ENCODE measurements at places on chromosomes 13 and 19.

GRCh38 chr19:29841559-29842367, 30.0 kb downstream of the CCNE1 start:
- DNase-seq = no peak

GRCh38 chr19:2591537-2592291, 110.8 kb downstream of the GNG7 start:
- DNase-seq = no peak

GRCh38 chr19:18795540-18795939, 4.4 kb upstream of the COMP start:
- no peak for DNase-seq

DNA sequence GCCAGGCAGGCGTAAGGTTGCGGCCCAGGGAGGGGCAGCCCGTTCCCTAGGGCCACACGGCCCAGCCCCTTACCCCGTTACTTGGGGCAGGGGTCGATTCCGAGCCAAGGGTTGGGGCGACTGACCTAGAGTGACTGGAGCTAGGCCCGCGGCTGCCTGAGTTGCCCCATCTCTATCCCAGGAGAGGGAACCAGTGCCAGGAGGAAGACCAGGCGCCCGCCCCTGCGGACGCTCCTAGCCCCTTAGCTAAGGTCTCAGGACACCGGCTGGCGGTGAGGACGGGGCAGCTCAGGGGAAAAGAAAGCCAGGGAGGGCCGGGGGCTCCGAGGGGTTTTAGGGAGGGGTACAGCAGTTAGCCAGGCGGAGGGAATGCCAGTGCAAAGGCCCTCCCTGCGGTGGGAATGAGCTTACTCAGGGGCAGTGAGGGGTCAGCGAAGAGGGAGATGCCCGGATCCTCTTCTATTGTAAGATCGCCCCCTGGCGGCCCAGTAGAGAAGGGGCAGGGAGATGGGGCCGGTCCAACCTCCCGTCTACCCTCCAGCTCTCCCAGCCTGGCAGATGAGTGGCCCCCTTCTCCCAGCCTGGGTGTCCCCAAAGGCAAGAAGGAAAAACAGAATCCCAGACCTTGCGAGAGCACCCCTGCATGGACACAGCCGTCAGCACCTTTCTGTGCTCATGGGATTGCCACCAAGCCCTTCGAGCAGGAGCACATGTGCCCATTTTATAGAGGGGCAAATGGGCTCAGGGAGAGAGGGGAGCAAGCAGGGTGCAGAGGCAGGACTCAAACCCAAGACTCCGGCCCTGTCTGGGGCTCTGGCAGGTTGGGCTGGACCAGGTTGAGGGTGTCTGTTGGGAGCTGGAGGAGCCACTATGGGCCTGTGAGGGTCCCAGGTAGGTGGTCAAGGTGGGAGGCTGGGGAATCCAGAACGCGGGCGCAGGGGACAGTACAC, 16.3 kb downstream of the CILP2 start:
- DNase-seq = peak; percentile 25

DNA sequence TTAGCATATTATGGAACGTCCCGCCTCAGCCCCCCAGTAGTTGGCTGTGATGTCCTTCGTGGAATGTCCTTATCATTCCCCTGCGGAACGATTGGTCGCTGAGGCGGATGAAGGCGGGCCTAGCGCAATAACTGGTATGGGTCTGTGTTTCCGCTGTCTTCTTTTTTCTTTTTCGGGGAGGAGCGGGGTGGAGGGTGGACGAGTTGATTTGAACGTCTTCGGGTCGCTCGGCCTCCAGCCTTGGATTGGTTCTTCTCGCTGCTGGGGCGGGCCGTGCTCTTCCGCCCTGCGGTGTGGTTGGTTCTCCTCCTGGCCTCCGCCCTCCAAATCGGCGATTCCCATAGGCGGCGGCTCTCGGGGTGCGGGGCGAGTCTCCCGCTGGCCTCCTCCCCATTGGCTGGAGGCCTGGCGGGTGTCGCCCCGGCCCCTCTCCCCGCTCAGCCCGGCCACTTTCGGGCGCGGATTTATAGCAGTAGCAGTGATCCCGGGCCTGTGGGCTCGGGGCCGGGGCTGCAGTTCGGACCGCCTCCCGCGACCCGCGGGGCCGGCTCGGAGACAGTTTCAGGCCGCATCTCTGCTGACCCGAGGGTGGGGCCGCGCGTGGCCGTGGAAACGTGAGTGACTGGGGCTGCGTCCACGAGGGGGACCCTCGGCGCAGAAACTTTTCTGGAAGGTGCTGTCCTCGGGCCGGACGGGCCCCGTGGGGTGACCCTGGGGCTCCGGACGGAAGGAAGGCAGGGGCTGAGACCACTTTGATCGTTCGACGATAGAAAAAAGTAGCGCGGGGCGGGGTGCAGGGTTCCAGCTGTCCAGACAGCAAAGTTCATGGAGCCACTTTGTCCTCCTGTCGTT, 2.1 kb downstream of the ING1 start:
- DNase-seq = peak; percentile 91

- DNase-seq = no peak
Measured at GRCh38 chr13:34522808-34523207, 419.3 kb upstream of the NBEA start.

DNA sequence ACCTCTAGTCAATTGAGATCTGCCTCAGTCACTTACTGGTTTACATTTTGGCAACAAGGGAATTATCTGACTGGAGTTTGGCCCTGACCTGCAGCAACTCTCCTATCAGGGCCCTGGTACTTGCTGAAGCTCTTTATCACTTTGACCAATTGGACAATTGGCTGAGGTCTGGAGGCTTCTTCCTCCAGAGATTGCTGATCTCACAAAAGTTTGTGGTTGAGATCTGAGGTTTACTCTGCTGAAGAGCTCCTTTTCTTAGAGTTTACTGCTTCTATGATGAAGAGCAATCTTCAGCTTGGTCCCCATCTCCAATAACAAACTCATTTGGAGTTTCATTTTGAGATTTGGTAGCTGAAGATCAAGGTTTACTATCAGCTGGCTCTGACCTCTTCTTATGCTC, 276.9 kb upstream of the SGCG start:
- DNase-seq = no peak

DNA sequence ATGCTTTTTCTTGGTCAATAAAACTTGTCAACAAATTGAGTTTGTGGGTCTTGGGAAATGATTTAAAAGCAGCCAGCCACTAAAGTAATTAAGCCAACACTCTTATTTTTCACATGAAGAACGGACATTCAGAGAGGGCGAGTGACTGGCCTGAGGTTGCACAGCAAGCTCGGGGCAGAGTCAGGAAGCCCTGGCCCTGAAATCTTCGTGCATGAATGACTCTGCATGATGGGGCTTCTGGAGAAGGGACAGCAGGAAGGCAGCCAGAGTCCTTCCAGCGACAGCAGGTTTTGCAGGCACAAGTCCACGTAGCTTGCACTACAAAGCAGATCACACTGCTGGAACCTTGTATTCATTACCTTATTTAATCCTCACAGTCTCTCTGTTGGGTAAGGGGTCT, 232.5 kb downstream of the ZNF536 start:
- DNase-seq = no peak

GRCh38 chr19:33416307-33417215, 43.1 kb downstream of the CEBPG start:
- DNase-seq = peak; percentile 47

- no peak for DNase-seq
Measured at GRCh38 chr19:9877780-9878510, 42.8 kb downstream of the PIN1 start.

DNA sequence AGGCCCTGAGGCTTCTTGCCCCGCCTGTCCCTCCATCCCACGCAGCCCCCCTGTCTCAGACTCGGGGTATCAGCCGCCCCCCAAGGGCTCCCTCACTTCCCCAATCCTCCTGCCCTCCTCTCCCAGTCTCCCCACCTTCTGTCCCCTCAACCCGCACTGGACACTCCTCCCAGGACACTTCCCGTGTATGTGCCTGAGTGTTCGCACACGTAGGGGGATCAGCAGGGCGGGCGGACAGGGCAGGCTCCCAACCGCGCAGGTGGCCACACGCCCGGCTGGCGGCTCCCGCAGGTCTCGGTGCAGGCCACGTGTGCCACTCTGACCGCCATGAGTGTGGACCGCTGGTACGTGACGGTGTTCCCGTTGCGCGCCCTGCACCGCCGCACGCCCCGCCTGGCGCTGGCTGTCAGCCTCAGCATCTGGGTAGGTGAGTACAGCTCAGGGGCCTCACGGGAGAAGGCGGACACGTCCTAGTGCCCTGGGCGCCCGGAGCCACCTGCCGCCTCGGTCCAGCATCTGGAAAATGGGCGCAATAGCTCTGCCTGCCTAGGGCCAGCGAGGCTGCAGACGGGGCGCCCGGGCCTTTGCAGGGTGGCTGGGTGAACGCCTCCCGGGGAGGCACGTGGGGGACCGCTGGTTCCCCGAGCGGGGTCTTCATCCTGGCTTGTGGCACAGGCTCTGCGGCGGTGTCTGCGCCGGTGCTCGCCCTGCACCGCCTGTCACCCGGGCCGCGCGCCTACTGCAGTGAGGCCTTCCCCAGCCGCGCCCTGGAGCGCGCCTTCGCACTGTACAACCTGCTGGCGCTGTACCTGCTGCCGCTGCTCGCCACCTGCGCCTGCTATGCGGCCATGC, 2.3 kb downstream of the KISS1R start:
- no peak for DNase-seq

DNA sequence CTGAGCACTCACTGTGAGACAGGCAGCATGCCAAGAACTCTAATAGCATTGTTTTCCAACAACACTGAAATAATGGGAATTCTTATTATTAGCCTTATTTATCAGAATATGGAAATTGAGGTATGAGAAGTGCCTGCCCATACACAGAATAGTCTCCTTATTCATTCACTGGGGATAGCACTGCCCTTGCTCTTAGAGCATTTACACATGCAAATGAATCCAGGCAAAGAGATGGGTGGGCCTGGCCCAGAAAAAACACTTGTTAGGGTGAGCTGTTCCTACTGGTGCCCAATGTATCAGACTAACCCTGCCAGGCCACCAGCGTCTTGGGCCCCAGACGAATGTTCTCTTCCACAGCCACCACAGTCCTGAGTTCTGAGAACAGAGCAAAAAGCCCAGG, 112.9 kb downstream of the TUBA3C start:
- no peak for DNase-seq

GRCh38 chr19:13881692-13882418, 4.9 kb downstream of the NANOS3 start:
- DNase-seq = peak; percentile 32

- no peak for DNase-seq
Measured at GRCh38 chr13:74325106-74325505, 190.9 kb upstream of the KLF12 start.

DNA sequence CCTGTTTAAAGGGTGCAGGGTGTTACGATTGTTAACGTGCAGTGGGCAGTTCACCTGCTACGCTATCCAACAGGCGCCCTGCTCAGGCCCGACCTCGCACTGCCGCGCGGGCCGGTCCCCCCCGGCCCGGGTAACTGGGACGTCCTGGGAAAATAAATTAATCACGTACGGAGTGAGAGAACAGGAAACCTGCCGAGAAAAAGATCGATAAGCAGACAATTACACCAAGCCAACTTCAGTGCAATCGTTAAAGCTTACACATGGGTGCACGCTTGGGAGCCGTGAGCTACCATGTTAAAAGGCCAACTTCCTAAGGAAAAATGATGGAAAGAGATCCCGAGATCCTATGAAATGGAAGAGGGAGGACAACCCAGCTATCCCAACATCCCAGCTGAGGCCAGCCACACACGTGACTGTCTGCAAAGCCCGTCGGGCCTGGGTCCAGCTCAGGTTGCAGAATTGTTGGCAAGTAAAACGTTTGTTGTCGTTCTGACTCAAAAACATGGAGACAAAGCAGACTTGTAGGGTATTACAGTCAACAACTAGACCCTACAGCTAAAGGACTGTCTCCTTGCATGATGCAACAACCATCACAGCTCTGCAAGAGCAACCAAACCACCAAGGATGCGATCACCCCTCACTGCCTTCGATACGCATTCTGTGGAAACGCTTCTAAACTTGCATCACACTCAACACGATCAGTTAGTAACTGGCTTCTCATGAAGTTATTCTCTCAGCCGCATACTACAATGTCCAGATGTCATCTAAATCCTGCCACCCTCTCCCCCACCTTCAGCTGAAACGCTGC, 741 bp upstream of the TUBGCP3 start:
- no peak for DNase-seq

- DNase-seq = no peak
Measured at GRCh38 chr13:43611281-43612273, 175.2 kb downstream of the ENOX1 start.

- no peak for DNase-seq
Measured at GRCh38 chr19:40157059-40157458, 34.2 kb upstream of the MAP3K10 start.

GRCh38 chr19:511101-511851, 4.0 kb downstream of the TPGS1 start:
- peak; percentile 67 for DNase-seq

GRCh38 chr13:95403349-95404140, 102.3 kb upstream of the ABCC4 start:
- DNase-seq = no peak

- DNase-seq = peak; percentile 58
Measured at GRCh38 chr19:7868671-7869452, 5.3 kb downstream of the PRR36 start.

GRCh38 chr19:51473009-51473707, 5.2 kb upstream of the CEACAM18 start:
- peak; percentile 79 for DNase-seq
